ENCODE measurements at places on chromosomes 16 and 17.

DNA sequence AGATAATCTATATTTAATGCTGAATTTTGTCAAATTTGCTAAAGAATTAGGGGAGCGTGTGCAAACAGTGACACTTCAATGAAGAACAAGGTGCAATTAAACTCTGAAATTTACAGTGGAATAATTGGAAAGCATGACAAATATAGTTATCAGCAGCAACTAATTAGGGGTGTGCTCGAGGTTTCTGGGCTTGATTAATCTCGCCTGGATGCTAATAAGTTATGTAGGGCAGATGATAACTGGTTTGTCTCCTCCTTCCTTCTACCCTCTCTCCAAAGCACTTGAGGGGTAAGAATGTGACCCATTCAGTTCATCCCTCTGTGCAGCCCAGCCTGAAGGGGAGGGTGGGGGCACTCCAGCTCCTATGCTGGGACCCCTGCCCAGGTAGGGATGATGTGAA lies 21.9 kb downstream of the MRM1 start:
- DNase-seq, result no peak

GRCh38 chr17:2591040-2591640 lies 2.3 kb upstream of the PAFAH1B1 start:
- DNase-seq, result no peak

GRCh38 chr17:7281074-7281952 lies at the start of gene SLC2A4:
Gene SLC2A4, plus strand, starts transcription at chr17:7281718. Its CDS starts 217 bp downstream, at chr17:7281935.
- peak; percentile 98 for DNase-seq

DNA sequence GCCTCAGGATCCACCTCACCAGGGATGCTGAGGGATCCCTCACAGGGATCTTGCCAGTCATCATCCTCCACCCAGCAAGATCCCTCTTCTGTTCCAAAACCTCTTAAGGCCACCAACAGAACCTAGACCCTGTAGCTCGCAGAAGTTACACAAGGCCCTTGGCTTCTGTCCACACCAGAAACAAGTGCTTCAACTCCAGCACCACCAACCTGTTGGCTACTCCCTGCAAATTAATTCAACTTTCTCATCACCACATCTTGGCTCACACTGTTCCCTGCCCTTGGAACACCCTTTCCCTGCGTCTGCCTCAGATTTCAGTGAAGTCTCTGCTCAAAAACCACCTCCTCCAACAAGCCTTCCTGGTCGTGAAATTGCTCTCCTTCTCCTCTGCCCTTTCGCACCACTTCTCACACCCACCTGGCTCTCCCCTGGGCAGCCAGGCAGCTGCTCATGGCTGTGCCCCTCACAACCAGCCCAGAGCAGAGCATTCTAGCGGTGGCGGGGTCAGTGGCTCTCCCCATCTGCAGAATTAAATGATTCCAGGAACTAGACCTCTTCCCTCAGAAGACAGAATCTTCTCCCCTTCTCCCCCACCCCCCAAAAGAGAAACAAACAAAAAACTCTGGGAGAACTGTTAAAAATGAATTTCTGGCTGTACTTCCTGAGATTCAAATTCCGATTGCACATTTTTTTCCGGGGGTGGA lies 1.8 kb downstream of the PLLP start:
- no peak for DNase-seq

DNA sequence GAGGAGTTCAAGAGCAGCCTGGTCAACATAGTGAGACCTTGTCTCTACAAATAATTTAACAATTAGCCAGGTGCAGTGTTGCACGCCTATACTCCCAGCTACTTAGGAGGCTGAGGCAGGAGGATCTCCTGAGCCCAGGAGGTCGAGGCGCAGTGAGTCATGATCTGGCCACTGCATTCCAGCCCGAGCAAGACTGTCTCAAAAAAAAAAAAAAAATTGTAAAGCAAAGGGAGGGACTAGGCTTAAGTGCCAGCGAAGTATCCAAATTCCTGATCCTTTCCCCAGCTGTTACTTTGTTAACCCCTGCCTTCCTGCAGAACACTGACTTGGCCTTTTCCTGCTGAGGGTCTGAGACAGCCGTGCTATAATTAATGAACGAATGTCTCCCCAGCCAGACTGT lies 2.7 kb downstream of the GDPD3 start:
- no peak for DNase-seq

GRCh38 chr17:49741692-49742076 lies 22.2 kb downstream of the FAM117A start:
- DNase-seq, result no peak

- no peak for DNase-seq
Measured at GRCh38 chr16:84990782-84991181, 20.6 kb downstream of the ZDHHC7 start.

GRCh38 chr16:8519179-8519578 lies 71.1 kb downstream of the TMEM114 start:
- no peak for DNase-seq

DNA sequence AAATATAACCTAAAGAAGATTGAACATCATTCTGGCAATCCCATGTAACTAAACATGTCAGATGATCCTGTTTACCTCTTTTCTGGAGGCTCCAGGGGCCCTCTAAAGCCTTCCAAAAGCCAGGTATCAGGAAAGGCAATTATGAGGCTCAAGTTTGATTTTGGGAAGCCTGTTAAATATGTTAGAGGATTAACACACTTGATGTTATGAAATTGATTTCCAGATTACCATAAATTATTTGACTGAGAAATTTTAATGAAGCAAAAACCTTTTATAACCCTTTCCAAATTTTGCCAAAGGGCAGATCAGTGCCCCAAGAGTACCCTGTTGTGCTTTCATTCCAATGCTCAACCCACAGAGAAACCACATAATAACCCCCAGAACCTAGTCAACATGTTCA lies 29.3 kb downstream of the PHKB start:
- DNase-seq, result no peak

Data from WTC11 (cell line).